OCI-LY7 (cell line): ENCODE measurements at places on chromosomes 2 and 18. TPM values are rescaled to one million over a fixed set of nuclear protein-coding genes. Genes with fewer than 3 reads are reported as not detected.

DNA sequence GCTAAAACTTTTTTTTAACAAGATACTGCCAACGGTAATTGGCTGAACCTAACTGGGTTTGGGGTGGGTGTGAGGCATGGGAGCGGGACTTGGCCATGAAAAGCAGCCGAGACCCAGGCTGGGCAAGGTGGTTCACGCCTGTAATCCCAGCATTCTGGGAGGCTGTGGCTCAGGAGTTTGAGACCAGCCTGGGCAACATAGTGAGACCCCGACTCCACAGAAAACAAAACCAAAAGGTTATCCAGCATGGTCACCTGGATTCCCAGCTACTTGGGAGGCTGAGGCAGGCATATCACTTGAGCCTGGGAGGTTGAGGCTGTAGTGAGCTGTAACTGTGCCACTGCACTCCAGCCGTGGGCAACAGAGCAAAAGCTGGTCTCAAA, 11.0 kb upstream of the SEMA4C start:
- DNase-seq: no peak

- DNase-seq: no peak
These were observed 238.5 kb upstream of the FANCL start for GRCh38 chr2:58479535-58480140.

DNA sequence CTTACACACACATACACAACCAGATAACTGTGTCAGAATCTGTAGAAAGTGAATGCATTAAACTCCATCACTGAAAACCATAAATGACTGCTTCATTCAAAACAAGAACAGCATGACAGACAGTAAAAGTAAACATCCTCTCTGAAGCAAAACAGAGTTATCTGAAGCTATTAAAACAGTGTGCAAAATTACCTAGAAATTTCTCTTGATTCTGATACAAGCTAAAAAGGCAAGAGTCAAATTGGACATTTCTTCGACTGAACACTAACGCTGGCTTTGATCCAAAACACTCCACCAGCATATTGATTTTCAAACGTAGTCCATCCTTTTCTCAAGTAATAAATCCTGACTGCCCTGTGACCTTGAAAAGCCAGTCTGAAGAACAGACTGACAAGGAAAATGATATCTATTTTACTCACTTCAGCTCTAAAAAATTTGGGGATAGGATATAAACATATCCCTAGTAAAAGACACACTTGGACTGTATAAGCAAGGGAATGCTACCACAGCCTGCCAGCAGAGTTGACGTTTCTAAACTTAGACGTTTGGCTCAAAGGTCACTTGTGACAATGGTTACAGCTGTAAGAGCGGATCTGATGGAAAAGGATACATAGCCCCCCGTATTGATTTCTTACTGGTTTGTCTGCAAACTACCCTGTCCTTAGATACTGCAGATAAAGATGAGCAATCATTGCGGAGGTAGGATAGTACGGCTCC, 128.9 kb upstream of the ITGB6 start:
- no peak for DNase-seq

- no peak for DNase-seq
These were observed 140.0 kb upstream of the ST6GAL2 start for GRCh38 chr2:107025869-107026380.

DNA sequence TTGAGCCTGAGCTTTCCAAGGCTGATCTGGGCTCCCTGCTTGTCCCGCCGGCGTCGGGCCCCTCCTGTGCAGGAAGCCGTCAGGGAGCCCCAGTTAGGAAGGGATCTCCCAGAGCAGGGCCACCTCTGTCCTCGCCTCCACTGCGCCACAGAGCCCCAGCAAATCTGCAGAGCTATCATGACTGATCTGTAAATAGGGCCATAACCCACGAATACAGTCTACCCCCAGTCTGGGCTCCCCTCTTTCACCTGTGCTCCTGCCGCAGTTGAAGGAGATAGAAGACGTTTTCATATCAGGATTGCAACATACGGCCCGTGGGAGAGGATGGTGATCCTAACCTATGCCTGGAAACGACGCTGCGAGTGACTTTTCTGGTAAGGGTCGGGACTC, 138.7 kb downstream of the PTGR3 start:
- DNase-seq: no peak

- DNase-seq: no peak
These were observed 26.0 kb upstream of the FLACC1 start for GRCh38 chr2:201383136-201383535.

GRCh38 chr2:20440001-20440560, 6.8 kb upstream of the RHOB start:
- no peak for DNase-seq

DNA sequence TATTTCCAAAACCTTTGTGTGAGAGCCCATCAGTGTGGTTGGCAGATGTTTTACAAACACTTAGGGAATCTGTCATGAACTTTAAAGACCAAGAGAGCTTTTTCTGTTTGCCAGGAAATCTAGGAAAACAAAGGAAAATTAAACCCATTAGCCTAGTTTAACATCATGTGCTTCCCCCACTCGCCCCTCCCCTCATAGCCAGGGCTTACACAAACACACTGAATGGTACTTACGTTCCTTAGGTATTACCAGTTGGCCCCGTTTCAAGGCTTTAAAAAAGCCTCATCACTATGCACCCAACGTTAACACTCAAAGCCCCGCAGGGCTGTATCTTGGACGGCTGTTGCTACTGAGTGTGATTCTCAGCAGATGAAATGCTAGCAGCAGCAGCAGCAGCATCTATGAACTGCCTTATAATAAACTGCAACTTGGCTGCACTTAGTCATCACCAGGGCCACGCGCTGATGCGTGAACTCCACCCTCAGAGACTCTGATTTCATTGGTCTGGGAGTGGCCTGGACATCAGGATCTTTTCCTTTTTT, 20.1 kb upstream of the TTC39C start:
- DNase-seq: no peak

GRCh38 chr18:26662996-26663395, 114.6 kb upstream of the KCTD1 start:
- DNase-seq: no peak

- no peak for DNase-seq
These were observed 271.8 kb upstream of the FANCL start for GRCh38 chr2:58512878-58513277.

GKN1 gene
- not detected in 2 replicates for total RNA-seq

UGT1A8 gene
- not detected in 2 replicates for total RNA-seq

SPC25 gene
- total RNA-seq: 50.3 and 53.1 TPM in 2 replicates

SCG2 gene
- total RNA-seq: not detected in 2 replicates

TIA1 gene
- total RNA-seq: 121 and 129 TPM in 2 replicates

OR6B2 gene
- not detected in 2 replicates for total RNA-seq
